ENCODE measurements at places on chromosomes 7 and 10. TPM values are rescaled to one million over a fixed set of nuclear protein-coding genes. Genes with fewer than 3 reads are reported as not detected.

FAM237B gene
- not detected for total RNA-seq

SMIM30 gene
- 71.5 TPM for total RNA-seq

FAM171A1 gene
- total RNA-seq: 40.4 TPM

MRC1 gene
- total RNA-seq: 22.1 TPM

GPC2 gene
- total RNA-seq: 4.5 TPM

CH25H gene
- 0.48 TPM for total RNA-seq

OR2A5 gene
- not detected for total RNA-seq

NUTM2A gene
- 1.2 TPM for total RNA-seq

PPP1R17 gene
- total RNA-seq: not detected

DNA sequence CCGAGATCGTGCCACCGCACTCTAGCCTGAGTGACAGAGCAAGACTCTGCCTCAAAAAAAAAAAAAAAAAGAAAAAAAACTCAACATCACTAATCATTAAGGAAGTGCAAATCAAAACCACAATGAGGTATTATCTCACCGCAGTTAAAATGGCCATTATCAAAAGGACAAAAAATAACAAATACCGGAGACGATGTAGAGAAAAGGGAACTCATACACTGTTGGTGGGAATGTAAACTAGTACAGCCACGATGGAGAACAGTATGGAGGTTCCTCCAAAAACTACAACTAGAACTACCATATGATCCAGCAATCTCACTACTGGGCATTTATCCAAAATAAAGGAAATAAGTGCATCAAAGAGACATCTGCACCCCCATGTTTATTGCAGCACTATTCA is 24.3 kb downstream of the GRK5 start:
- H3K4me1 ChIP-seq: peaks cover 3% of the 10 kb centered on the region
- no peaks in the 10 kb centered on the region for H3K27me3 ChIP-seq
- no peak overlapping the region for H3K4me3 ChIP-seq
- no peak for DNase-seq

GRCh38 chr10:124996854-124997215 is 54.9 kb downstream of the ZRANB1 start:
- DNase-seq: no peak
- no peak overlapping the region for H3K4me3 ChIP-seq
- H3K36me3 ChIP-seq: no peaks in the 10 kb centered on the region
- no peak overlapping the region for H3K27ac ChIP-seq
- H3K4me1 ChIP-seq: peaks cover 27% of the 10 kb centered on the region

DNA sequence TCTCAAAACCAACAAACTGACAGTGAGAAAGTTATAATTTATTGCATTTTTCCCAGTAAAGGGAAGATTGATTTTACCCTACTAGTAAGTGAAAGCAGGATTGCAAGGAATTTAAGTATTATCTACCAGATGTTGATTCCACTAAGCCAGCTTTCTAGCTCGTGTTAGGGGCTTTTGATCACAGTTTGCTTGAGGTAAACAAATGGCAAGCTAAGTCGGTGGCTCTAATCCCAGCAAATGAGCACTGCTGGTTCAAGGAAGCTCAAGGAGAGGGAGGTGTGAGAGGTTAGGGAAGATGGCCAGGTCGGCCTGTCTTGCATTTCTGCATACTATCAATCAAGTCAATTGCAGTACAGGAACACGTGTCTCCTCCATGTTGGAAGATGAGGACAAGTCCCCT is 448.7 kb upstream of the POM121L12 start:
- no peak overlapping the region for H3K27ac ChIP-seq
- no peaks in the 10 kb centered on the region for H3K36me3 ChIP-seq
- H3K27me3 ChIP-seq: no peaks in the 10 kb centered on the region
- no peak for DNase-seq
- no peaks in the 10 kb centered on the region for H3K4me1 ChIP-seq
- no peak overlapping the region for H3K4me3 ChIP-seq

- no peaks in the 10 kb centered on the region for H3K27me3 ChIP-seq
- DNase-seq: no peak
- H3K27ac ChIP-seq: no peak overlapping the region
These were observed 818.6 kb upstream of the IGFBP3 start for GRCh38 chr7:46739518-46740234.

DNA sequence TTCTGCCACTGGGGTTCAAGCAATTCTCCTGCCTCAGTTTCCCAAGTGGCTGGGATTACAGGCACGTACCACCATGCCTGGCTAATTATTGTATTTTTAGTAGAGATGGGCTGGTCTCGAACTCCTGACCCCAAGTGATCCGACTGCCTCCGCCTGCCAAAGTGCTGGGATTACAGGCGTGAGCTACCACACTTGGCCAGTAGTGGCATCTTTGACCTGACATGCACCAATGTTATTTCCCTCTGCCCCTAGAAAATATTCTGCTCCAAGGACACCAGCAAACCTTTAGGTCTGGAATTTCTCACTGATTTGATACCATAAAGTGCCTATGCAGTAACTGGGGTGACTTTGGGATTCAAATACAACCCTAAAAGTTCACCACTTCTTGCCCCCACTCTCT is 179.4 kb downstream of the ARID5B start:
- no peak overlapping the region for H3K4me3 ChIP-seq
- no peak for DNase-seq
- peak overlapping the region; percentile 89 for H3K27ac ChIP-seq
- peaks cover under 1% of the 10 kb centered on the region for H3K4me1 ChIP-seq

DNA sequence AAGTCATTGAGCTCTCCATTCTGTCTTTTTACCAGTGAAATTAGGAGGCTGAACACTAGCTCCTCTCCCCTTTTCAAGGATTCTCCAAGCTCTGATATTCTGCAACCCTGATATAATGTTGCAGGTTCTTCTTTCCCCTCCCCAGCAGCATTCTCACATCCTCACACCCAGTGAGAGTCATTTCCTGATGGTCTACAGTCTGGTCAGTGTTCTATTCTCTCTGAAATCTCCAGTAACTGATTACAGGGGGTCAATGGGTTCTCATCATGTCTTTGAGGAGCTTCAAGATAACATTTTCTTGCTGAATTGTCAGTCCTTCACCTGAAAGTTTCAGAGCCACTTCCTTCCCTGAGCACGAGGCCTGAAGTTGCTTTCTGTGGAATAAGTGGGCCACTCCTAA is 299.4 kb downstream of the PTEN start:
- no peaks in the 10 kb centered on the region for H3K36me3 ChIP-seq
- no peak overlapping the region for H3K27ac ChIP-seq
- H3K4me1 ChIP-seq: peaks cover under 1% of the 10 kb centered on the region
- no peak for DNase-seq
- H3K4me3 ChIP-seq: no peak overlapping the region

- H3K27me3 ChIP-seq: no peaks in the 10 kb centered on the region
- H3K4me1 ChIP-seq: no peaks in the 10 kb centered on the region
- H3K36me3 ChIP-seq: no peaks in the 10 kb centered on the region
- peak overlapping the region; percentile 46 for H3K27ac ChIP-seq
- DNase-seq: no peak
- peak overlapping the region; percentile 87 for H3K4me3 ChIP-seq
These were observed 18.6 kb downstream of the OCM2 start for GRCh38 chr7:97971120-97971989.

DNA sequence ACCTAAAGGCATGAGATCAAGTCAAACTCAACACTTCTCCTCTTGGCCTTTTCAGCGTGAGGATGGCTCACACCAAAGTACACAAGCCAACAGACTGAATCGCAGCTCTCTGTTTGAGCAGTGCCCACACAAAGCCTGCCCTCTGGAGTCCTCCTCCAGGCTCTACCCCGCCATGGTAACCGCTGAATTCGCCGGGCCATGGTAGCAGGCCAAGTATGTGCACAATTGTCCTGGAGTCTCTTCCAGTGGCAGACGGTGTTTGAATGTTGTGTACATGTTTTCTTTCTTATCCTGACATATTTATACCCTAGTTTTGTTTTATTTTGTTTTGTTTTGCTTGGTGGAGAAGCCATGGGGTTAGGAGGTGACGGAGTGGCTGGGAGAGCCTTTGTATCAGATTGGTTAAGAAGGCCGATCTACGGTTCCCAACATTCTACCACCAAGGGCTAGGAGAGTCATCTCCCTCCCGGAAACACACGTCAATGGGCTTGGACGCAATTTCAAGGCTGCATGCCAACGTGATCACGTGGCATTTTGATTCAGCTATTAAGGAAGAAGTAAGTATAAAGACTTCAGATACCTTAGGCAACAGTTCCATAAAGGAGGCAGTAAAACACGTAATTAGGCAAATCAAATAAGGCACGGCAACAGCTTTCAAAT is 12.1 kb upstream of the SHH start:
- no peaks in the 10 kb centered on the region for H3K4me1 ChIP-seq
- no peak for DNase-seq
- no peaks in the 10 kb centered on the region for H3K27me3 ChIP-seq
- no peaks in the 10 kb centered on the region for H3K36me3 ChIP-seq
- H3K27ac ChIP-seq: no peak overlapping the region

DNA sequence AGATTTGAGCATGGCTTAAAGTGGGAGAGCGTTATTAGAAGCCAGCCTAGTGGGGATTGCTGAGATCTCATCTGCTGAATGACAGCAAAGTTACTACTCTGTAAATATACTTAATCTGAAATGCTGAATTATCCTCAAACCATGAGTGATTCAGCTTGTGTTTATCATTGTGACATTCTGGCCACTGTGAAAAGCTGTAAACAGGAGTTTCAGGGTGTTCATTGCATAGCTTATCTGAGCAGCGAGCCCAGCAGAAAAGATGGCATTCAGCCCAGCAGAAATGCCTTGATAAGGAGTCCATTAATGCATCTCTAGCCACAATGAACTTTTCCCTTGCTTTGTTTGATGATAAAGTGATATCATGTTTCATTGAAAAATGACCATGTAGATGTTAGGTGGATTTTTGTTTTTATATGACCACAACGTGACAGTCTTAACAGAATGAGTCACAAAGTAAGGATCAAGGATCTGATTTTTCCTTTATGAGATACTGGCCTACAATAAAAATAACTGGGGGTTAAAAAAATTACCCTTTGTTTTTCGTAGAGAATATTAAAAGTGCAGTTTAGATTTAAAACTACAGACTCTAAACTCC is 7.8 kb downstream of the TES start:
- peak overlapping the region; percentile 96 for H3K27ac ChIP-seq
- no peak for DNase-seq
- H3K4me1 ChIP-seq: no peaks in the 10 kb centered on the region
- no peaks in the 10 kb centered on the region for H3K36me3 ChIP-seq

DNA sequence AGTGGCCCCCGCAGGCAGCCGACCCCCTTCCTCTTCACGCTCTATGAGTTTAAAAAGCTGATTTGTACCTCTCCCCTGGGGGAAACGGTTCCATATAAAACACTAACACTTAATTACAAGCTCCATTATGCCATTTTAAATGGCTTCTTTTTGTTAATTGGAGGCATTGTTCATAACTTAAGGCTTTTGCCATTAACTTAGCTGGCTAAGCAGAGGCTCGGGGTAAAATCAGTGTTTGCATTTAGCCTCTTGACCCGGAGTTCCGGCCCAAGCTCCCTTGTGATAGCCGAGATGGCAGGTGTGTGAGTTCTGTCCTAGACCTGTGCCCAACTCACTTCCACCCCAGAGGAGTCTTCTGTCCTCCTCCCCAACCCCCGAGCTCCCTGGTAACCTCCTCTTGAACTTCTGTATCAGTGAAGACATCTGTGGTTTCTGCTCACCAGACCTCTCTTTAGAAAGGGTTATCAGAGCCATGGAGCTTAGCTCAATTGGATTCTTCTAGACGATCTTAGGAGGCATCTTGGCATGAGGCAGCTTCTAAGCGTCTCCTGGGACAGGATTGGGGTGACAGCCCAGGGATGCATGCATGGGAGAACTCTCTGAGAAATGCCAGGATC is 34.2 kb upstream of the SH2B2 start:
- no peaks in the 10 kb centered on the region for H3K4me1 ChIP-seq
- no peak overlapping the region for H3K4me3 ChIP-seq
- H3K27me3 ChIP-seq: no peaks in the 10 kb centered on the region
- no peak for DNase-seq

GRCh38 chr10:4643471-4643870 is 182.5 kb upstream of the AKR1E2 start:
- no peaks in the 10 kb centered on the region for H3K4me1 ChIP-seq
- no peak for DNase-seq
- no peak overlapping the region for H3K4me3 ChIP-seq
- H3K27ac ChIP-seq: no peak overlapping the region
- no peaks in the 10 kb centered on the region for H3K27me3 ChIP-seq
- H3K36me3 ChIP-seq: no peaks in the 10 kb centered on the region

DNA sequence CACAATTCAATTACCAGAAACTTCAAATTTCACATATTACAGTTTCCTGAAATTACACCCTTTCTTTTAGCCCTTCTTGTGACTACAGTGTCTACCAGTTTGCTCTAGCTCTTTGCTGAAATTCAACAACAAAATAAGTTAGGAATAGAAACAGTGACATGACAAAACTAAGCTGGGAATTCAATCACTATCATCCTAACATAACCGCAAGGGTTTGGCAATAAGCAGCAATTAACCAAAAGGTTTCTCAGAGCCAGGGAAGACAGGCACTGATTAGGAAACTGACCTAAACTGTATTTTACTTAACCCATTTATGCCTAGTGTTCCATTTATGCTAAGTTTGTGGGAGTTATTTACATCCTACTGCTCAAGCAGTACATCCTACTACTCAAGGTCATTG is 31.3 kb downstream of the HIBADH start:
- no peak overlapping the region for H3K27ac ChIP-seq
- H3K36me3 ChIP-seq: no peaks in the 10 kb centered on the region

Data from uterus (tissue), 4 donors.